ENCODE measurements at places on chromosomes 11 and 22. TPM values are rescaled to one million over a fixed set of nuclear protein-coding genes. Genes with fewer than 3 reads are reported as not detected.

UCP3 gene
- total RNA-seq = 2.6 TPM

LIPT2 gene
- 1.6 TPM for total RNA-seq

CBLIF gene
- not detected for total RNA-seq

VSIG10L2 gene
- total RNA-seq = not detected

SYT13 gene
- not detected for total RNA-seq

OR8J1 gene
- total RNA-seq = not detected

HTR3A gene
- total RNA-seq = not detected

ZNF280B gene
- 0.45 TPM for total RNA-seq

P2RX6 gene
- 2.3 TPM for total RNA-seq

PLA2G3 gene
- total RNA-seq = not detected

ANKRD49 gene
- 14.1 TPM for total RNA-seq

POU2AF2 gene
- total RNA-seq = 0.80 TPM

CD3G gene
- total RNA-seq = 1.2 TPM

Data from sciatic nerve (tissue), 2 donors.